Sigmoid colon (tissue), 7 donors: ENCODE measurements at places on chromosomes 12 and 14. TPM values are rescaled to one million over a fixed set of nuclear protein-coding genes. Genes with fewer than 3 reads are reported as not detected.
A peak's percentile ranks its signal among the peaks of the same experiment; 100 is the strongest.

- H3K27me3 ChIP-seq: no peaks in the 10 kb centered on the region
- H3K36me3 ChIP-seq: no peaks in the 10 kb centered on the region
- DNase-seq: no peak
- H3K4me1 ChIP-seq: peaks cover 3% of the 10 kb centered on the region
- no peak overlapping the region for H3K27ac ChIP-seq
- H3K4me3 ChIP-seq: no peak overlapping the region
Measured at GRCh38 chr12:91044586-91044985, 13.2 kb downstream of the KERA start.

- no peak for DNase-seq
- H3K27ac ChIP-seq: no peak overlapping the region
- H3K4me1 ChIP-seq: peaks cover 5% of the 10 kb centered on the region
- H3K4me3 ChIP-seq: no peak overlapping the region
Measured at GRCh38 chr14:61556455-61556854, 138.9 kb upstream of the HIF1A start.

DNA sequence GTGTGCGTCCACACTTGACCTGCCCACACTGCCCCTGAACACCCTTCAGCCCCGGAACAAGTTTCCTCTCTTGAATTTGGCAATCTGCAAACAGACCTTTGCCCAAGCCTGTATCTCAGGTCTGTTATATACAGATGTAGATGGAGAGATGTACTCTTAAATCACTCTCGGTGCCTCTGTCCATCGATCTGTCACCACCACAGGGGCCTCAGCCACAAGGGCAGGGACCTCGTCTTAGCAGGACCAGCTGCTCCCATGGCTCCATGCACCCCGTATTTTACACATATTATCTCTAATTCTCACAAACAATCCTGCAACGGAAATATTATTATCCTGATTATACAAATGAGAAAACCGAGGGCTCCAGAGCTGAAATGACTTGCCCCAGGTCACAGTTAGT is 313.4 kb downstream of the BCL11B start:
- peak; percentile 30 for DNase-seq
- H3K27ac ChIP-seq: no peak overlapping the region
- no peak overlapping the region for H3K4me3 ChIP-seq

DNA sequence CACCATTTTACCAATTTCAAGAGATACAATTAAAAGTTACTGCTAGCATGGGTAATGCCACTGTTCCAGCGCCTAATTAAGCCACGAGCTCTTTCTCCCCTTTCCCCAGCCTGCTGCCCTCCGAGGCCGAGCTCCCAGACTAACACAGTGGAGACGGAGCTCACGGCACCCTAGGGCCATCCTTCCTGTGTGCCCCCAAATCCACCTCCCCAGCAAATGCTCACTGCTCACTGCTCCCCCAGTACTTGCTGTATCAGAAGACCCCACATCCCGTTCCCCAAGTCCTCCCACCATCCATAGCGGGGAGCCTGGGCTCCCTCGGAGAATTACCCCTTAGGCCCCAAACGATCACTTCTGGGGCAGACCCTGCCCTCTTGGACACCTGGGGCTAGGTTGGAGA is 42.7 kb downstream of the SLC6A12 start:
- H3K36me3 ChIP-seq: no peaks in the 10 kb centered on the region
- H3K27me3 ChIP-seq: peaks cover 11% of the 10 kb centered on the region

GRCh38 chr14:72894623-72895378 is 900 bp upstream of the DPF3 start:
- H3K27ac ChIP-seq: peak overlapping the region; percentile 45
- H3K4me3 ChIP-seq: peak overlapping the region; percentile 68
- H3K27me3 ChIP-seq: peaks cover 7% of the 10 kb centered on the region
- H3K36me3 ChIP-seq: no peaks in the 10 kb centered on the region

The MSI1 gene
- total RNA-seq: not detected

DNA sequence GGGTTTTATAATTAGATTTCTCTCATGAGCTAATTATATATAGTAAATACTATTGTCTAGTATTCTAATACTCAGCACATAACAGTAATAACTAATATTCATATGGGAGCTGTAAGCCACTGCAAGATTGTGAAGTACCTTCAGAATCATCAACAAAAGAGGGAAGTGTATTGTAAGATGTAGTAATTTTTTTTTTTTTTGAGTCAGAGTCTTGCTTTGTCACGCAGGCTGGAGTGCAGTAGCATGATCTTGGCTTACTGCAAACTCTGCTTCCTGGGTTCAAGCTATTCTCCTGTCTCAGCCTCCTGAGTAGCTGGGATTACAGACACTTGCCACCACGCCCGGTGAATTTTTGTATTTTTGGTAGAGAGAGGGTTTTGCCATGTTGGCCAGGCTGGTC is 3.1 kb downstream of the GPR33 start:
- no peak overlapping the region for H3K4me3 ChIP-seq
- no peak overlapping the region for H3K27ac ChIP-seq
- no peaks in the 10 kb centered on the region for H3K4me1 ChIP-seq
- H3K36me3 ChIP-seq: no peaks in the 10 kb centered on the region

The CCDC77 gene
- 6.4 TPM for total RNA-seq

The ESRRB gene
- total RNA-seq: under 0.01 TPM

DNA sequence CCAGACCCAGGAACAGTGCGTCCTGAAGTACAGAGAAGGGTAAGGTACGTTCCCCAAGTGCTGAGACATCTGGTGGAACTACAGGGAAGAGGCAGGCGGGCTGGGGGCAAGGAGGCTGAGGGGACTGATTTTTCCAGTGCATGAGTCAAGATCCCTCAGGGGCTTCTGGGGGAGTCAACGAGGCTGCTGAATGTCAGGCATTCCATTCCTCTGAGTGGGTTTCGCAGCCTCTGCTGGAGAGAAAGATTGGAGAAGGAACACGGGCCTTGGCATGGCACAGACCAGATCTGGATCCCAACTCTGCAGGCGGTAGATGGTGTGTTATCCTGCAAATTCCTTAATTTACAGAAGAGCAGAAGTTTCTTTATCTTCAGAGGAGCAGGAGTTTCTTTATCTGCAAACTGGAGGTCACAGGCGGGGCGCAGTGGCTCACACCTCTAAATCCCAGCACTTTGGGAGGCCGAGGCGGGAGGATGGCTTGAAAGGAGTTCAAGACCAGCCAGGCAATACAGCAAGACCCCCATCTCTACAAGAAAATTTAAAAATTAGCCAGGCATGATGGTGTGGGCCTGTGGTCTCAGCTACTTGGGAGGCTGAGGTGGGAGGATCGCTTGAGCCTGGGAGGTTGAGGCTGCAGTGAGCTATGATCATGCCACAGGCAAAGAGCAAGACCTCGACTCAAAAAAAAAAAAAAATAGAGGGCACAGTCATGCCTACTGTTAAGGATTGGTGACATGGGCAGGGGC is 132.6 kb upstream of the MAP1LC3B2 start:
- peak overlapping the region; percentile 28 for H3K27ac ChIP-seq
- H3K4me3 ChIP-seq: no peak overlapping the region
- H3K27me3 ChIP-seq: no peaks in the 10 kb centered on the region
- peak; percentile 85 for DNase-seq

DNA sequence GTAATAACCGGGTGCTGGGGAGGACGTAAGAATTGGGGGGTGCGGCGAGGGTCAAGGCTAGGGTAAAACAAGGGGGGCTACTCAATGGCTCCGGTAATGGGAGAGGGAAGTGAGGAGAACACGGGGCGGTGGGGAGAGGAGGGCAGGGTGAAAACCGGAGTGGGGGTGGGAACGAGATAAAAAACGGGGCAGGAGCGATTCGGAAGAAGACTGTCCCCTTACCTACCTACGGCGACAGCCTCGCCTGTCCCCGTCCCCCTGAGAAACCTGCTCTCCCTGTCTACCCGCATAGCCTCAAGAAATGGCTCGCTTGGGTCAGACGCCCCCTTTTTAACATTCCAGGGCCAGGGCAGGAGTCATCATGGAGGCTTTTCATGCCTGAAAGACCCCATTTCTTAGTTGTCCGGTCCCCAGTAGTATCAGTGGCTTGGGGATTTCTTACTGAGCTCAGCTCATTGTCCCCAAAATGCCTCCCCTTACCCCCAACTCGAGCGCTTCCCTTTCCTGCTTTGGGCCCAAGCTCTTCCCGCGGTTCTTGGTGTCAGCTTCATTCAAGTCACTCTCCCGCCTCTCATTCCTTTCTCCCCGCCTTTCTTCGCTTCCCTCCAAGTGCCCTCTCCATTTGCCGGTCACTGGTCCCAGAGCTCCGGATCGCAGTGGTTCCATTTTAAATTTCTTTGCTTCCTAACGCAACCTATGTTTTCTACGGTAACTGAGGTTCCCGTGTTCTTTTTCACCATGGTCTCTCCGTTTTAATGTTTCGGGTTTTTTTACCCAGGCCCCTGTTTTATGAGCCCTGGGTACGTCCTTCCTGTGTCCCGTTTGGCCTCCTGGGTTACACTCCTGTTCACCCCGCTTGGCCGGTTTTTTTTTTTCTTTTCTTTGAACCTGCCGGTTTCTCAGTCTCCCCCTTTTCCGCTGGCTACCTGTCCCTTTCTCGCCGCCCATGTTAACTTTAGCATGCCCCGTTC is 1.2 kb upstream of the WSB2 start:
- peak; percentile 78 for DNase-seq
- peak overlapping the region; percentile 81 for H3K4me3 ChIP-seq
- H3K4me1 ChIP-seq: peaks cover 26% of the 10 kb centered on the region
- H3K36me3 ChIP-seq: no peaks in the 10 kb centered on the region
- no peaks in the 10 kb centered on the region for H3K27me3 ChIP-seq

DNA sequence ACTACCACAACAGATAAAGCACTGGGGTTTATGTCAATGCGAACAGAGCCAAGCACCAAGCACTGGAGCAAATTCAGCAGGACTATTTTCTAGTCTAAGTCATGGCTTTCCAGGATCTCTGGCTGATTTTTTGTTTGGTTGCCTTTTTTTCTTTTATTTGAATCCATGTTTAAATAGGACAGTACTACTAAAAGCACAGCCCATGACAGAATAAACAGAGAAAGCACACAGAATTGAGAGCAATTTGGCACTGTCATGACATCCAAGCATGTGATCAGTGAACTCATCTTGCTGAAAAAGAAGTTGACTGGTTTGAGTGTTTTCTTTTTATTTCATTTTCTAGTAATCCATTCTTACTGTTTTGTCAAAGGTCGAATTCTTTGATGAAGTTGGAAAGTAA is 23.1 kb upstream of the RERG start:
- H3K27me3 ChIP-seq: no peaks in the 10 kb centered on the region
- H3K4me3 ChIP-seq: no peak overlapping the region
- no peak overlapping the region for H3K27ac ChIP-seq
- no peaks in the 10 kb centered on the region for H3K36me3 ChIP-seq

DNA sequence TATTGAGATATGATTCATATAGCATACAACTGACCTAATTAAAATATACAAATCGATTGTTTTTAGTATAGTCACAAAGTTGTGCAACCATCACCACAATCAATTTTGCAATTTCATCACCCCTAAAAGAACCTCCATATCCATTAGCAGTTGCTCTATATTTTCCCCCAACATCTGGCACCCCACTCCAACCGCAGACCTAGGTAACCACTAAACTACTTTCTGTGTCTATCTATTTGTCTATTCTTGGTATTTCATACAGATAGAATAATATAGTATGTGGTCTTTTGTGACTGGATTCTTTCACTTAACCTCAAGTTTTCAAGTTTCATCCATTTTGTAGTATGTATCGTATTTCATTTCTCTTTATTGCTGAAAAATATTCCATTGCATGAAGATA is 126.0 kb upstream of the CRY1 start:
- H3K27me3 ChIP-seq: no peaks in the 10 kb centered on the region
- DNase-seq: no peak
- H3K4me3 ChIP-seq: no peak overlapping the region
- no peaks in the 10 kb centered on the region for H3K36me3 ChIP-seq
- H3K4me1 ChIP-seq: no peaks in the 10 kb centered on the region

DNA sequence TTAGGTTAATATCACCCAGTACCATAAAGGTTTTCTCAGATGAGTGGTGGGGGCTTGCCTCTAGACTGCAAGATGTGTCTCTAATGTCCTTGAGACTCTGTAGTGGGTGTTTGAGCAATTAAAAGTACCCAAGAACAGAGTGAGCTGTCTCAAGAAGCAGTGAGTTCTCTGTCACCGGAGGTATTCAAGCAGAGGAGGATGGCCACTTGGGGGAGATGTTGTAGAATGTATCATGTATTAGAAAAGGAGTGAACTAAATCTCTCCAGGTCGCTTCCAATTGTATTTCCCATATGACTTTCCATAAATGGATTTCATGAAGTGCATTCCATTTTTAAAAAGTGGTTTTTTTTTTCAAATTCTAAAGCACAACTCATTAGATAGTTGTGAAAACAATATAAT is 35.0 kb downstream of the SLC17A8 start:
- H3K36me3 ChIP-seq: no peaks in the 10 kb centered on the region
- no peaks in the 10 kb centered on the region for H3K4me1 ChIP-seq
- no peak for DNase-seq
- H3K27me3 ChIP-seq: no peaks in the 10 kb centered on the region
- H3K27ac ChIP-seq: no peak overlapping the region

GRCh38 chr12:12018454-12018853 is 52.3 kb upstream of the BCL2L14 start:
- DNase-seq: peak; percentile 53
- H3K27ac ChIP-seq: no peak overlapping the region
- H3K4me3 ChIP-seq: no peak overlapping the region

The GALNT4 gene
- 3.4 TPM for total RNA-seq

The E2F7 gene
- total RNA-seq: not detected

The TSPAN19 gene
- not detected for total RNA-seq

- H3K27me3 ChIP-seq: no peaks in the 10 kb centered on the region
- DNase-seq: peak; percentile 61
- H3K36me3 ChIP-seq: no peaks in the 10 kb centered on the region
- H3K27ac ChIP-seq: no peak overlapping the region
- no peaks in the 10 kb centered on the region for H3K4me1 ChIP-seq
Measured at GRCh38 chr14:104105822-104106470, 20.4 kb downstream of the ASPG start.

GRCh38 chr14:57864659-57865058 is 1.2 kb downstream of the SLC35F4 start:
- peaks cover 14% of the 10 kb centered on the region for H3K4me1 ChIP-seq
- no peak overlapping the region for H3K27ac ChIP-seq
- H3K4me3 ChIP-seq: no peak overlapping the region
- H3K27me3 ChIP-seq: peaks cover 26% of the 10 kb centered on the region
- H3K36me3 ChIP-seq: no peaks in the 10 kb centered on the region
- DNase-seq: no peak

- no peaks in the 10 kb centered on the region for H3K27me3 ChIP-seq
- no peaks in the 10 kb centered on the region for H3K4me1 ChIP-seq
- no peak overlapping the region for H3K27ac ChIP-seq
- H3K36me3 ChIP-seq: no peaks in the 10 kb centered on the region
Measured at GRCh38 chr12:122547330-122547729, 20.3 kb downstream of the KNTC1 start.

The DDX24 gene
- 129 TPM for total RNA-seq

- no peaks in the 10 kb centered on the region for H3K36me3 ChIP-seq
- H3K27ac ChIP-seq: no peak overlapping the region
- H3K4me1 ChIP-seq: no peaks in the 10 kb centered on the region
- H3K4me3 ChIP-seq: no peak overlapping the region
- no peak for DNase-seq
Measured at GRCh38 chr12:90428881-90429280, 526.1 kb downstream of the CCER1 start.

The C12orf54 gene
- total RNA-seq: 8.3 TPM

The EIF2S3B gene
- not detected for total RNA-seq
